ENCODE measurements at places on chromosomes 7 and 10.

DNA sequence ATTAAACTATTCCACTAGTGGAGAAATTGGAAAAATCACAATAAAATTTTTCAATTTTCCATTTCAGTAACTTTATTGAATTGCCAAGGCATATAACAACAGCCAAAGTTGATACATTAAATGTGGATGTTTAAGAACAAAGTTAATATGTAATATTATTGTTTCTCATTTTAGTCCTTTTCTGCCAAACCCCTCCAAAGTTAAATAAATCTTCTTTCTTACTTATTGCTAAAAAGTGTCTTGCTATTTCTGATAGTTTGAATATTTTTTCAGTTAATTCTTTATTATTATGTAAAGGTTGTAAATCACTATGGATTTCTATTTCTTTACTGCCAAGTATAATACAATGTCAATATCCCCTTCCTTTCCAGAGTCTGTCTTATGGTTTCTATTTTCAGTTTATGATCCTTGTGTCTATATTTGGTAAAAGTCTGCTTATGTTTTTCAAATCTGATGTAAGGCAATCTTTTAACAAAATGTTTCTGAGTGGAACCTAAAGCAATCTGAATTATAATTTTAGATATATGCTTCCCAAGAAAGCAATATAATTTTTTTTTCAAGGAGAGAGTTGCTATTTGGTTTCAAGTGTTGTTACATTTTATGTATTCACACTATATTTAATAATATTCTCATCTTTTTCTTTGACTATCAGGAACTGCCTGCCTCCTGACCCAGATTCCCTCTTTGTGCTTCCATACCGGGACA is 80.3 kb upstream of the RHOBTB1 start:
- no peak for DNase-seq

- no peak for DNase-seq
Observed at GRCh38 chr7:33728873-33729551, 176.3 kb upstream of the BMPER start.

DNA sequence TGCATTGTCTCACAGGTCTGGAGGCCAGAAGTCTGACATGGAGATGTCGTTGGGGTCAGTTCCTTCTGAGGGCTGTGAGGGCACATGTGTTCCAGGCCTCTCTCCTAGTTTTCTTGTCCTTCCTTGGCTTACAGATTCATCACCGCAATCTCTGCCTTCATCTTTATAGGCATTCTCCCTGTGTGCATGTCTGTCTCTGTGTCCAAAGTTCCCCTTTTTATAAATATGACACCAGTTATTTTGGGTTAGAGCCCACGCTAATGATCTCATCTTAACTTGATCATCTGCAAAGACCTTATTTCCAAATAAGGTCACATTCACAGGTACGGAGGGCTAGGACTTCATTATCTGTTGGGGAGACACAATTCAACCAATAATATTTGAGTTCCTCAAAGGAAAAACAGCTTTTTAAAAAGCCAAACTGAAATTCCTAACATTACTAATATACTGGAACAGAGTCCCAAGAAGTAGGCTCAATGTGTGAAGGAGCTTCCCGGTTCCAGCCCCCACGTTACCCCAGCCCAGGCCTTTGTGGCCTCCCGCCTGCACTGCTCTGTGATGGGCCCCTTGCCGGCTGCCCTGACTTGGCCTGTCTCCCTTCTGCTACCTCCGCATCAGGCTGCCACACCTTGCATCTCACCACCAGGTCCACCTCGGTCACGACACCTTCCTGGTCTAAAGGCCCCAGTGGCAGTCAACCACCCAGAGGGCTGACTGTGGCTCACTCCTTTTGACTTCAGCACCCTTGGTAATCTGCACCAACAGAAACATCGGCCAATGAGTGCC is 142.7 kb downstream of the KCNMA1 start:
- DNase-seq, result no peak

- no peak for DNase-seq
Observed at GRCh38 chr10:104089621-104090020, 3.9 kb upstream of the COL17A1 start.

GRCh38 chr10:43885842-43886241 is 237.2 kb upstream of the ZNF32 start:
- no peak for DNase-seq

DNA sequence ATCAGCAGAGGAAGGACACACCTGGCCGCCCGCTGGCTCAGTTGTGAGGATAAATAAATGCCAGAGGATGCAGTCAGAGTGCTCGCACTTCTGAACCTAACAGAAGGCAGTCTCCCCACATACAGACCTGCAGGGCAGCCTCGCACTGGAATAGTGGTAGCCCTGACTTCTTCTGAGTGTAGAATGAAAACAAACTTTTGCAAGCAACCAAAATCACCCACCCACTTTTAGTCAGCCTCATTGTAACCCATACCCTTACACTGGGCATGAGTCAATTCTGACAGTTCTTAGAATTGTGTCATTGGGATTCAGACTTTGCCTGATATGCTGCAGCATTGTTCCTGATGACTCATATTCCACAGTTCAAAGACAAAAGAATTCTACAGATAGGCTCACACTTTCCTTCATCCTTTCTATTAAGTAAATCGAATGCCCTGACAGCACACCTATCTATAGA is 167.0 kb upstream of the CDK1 start:
- DNase-seq, result peak; percentile 14

Data from HS-27A (cell line).